ENCODE measurements at places on chromosomes 6 and 20.

DNA sequence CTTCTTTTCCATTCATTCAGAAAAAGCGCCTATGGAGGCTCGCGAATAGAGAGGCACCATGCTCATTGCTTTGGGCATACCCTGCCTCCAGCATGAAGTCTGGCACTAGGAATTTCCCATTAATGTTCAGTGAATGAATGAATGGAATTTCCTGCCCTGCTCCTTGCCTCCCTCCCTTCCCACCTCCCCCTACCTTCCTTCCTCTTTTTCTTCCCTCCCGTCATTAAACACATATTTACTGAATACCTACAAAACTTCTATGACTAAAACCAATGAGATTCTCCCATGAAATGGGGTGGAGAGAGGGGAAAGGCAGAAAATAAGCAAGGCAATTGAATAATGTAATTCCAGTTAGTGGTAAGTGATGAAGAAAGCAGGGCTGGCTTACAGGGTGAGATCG is 213.8 kb upstream of the AGPAT4 start:
- DNase-seq = no peak

GRCh38 chr6:106281661-106282060 is 43.9 kb downstream of the ATG5 start:
- DNase-seq = no peak

GRCh38 chr6:84193114-84193708 is 34.2 kb downstream of the CEP162 start:
- DNase-seq = peak; percentile 12

- no peak for DNase-seq
These were observed 7.1 kb downstream of the BMP7 start for GRCh38 chr20:57259121-57259937.

DNA sequence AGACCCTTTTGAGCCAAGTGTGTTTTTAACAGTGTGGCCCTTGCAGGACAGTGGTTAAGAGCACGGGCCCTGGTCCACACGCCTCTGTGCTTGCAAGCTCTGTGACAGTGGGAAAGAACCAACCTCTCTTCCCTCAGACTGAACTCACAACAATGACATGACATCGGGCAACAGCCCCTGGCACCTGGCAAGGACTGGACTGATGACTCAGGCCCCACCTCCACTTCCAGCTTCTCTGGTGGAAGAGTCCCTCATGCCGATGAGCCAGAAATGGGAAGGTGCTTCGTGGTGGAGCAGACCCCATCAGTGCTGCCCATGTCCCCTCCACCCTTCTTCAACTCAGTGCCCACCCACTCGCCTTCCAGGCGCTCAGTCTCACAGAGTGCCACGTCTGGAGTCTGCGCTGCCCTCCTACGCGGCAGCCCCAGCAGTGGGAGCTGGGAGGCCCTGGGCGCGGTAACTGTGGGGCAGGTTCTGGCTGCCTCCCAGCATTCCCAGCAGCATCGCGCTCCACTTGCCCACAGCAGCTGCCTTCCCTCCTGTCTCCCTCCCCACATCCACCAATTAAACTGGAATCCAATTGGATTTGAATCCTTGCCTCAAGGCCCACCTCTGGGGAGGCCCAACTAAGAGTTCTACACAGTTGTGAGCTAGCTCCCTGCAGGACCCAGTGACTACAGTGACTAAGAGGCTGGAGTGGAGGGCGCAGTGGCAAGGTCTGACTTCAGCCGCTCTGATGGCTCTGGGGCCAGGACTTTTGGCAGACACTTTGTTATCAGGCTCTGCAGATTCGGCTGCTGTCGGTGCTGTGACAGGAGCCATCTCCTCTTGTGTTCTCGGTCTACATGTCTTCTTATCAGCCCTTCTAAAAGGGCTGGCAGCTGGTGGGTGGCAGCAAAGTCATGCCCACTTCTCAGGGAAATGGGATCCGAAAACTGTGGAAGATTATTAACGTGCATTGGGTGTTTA is 156.8 kb upstream of the MLN start:
- no peak for DNase-seq

DNA sequence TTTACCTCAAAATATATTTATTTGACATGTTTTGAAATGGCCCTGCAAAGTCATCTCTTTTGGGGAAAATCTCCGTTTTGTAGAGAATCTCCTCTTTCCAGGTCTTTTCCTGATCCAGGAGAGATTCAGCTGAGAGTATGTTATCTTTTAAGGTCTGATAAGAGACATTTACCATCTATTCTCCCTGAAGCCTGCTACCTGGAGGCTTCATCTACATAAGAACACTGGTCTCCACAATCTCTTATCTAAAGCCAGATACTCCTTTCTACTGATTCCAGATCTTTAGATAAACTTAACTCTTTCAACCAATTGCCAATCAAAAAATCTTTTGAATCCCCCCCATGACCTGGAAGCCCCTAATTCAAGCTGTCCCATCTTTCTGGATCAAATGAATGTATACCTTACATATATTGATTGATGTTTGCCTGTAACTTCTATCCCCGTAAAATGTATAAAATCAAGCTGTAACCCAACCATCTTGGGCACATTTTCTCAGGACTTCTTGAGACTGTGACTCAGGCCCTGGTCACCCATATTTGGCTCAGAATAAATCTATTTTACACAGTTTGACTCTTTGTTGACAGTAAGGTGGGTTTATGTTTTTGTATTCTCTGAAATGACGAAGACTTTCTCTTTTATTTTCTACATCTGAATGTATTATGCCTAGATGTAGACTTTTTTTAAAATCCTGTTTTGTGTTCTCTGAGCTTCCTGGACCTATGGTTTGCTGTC is 95.5 kb downstream of the ECT2L start:
- no peak for DNase-seq
